Fibroblast of the conjunctiva (primary cell): ENCODE measurements at places on chromosomes 2 and 18.
A peak's percentile ranks its signal among the peaks of the same experiment; 100 is the strongest.

- DNase-seq, result no peak
Measured at GRCh38 chr2:30332791-30333453, 101.6 kb downstream of the LBH start.

GRCh38 chr2:127672341-127673224 lies 2.7 kb downstream of the LIMS2 start:
- no peak for DNase-seq

DNA sequence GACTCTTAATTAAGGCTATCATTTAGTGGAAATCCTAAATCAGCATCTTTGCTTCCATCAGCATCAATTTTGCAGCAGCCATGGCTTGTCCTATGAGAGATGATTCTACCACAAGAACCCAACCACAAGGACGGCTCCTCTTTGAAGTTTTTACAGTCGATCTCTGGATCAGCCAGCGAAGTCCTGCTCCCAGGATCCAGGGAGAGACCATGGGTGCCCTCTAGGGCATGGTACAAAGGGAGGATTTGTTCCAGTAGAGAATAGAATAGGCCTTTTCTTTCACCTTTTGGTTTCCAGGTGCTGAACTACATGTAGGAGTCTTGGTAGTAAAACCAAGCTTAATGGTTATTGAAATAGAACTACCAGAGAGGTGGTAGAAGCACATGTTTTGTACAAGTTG lies 52.7 kb downstream of the TMEM200C start:
- DNase-seq, result no peak

DNA sequence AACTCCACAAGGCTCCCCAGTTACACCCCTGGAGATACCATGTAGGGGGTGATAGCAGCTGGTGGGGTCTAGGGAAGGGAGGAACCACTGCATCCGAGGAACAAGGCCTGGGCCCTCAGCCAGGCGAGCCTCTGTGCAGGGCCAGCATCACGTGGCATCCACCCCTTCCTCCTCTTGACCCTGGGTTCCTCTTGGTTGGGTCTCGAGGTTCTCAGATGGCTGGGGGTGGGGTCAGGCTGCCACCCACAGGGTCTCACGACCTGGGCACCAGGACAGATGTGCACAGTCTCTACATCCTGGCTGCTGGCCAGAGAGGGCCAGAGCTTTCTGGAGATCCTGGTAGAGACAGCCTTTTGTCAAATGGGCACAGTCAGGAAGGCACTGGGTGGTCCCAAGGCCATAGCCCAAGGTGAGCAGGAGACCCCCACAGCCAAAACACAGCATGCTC lies 10.4 kb downstream of the HS6ST1 start:
- no peak for DNase-seq

DNA sequence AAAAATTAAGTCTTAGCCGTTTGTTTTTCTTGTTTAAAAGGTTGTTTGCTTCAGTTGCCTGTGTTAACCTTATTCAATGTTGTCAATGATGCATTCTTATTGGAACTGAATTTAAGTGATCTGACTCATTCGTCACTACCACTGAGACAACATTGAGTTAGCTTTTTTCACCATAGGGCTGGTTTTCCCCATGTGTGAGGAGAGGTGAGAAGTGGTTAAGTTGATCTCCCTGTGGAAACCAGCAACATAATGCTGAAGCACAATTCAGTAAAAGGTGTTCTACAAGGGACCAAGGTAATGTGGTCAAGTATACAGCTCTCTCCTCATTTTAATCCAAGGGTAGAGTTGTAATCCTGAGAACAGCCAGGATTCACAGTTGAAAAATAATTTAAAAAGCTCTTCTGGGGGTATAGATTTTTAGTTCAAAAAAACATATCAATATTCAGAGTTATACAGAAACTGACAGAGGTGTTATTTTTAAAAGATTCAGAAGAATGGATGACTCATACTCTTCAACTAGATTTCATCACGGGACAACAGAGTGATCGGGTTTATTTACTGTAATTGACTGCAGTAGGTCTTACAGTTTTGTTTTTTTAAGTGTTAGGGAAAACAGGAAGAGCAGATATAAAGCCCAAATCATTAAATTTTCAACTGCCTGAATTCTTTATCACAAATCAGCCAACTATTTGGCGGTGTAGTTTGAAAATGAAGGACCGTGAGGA lies 12.6 kb downstream of the NOP58 start:
- peak; percentile 43 for DNase-seq

DNA sequence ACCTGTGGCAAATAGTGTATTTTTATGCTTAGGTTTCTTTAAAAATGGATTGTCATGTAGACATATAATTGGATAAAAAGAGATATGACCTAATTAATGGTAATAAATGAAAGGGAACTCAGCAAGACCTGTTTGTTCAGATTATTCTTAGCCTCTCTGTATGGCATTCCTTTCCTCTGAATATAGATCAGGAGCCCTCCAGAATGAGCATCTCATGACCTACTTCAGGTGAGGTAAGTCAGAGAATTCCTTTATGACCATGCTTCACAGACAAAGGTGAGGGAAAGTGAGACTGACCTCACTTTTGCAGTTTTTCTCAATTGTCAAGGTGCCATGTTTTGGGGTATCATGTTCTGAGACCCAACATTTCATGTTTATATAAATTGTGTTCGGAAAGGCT lies 1744.3 kb upstream of the PIK3C3 start:
- DNase-seq, result no peak

GRCh38 chr2:176581557-176582165 lies 312.4 kb downstream of the MTX2 start:
- no peak for DNase-seq
